GM13977 (cell line): ENCODE measurements at places on chromosomes 1 and 21.
A peak's percentile ranks its signal among the peaks of the same experiment; 100 is the strongest.

DNA sequence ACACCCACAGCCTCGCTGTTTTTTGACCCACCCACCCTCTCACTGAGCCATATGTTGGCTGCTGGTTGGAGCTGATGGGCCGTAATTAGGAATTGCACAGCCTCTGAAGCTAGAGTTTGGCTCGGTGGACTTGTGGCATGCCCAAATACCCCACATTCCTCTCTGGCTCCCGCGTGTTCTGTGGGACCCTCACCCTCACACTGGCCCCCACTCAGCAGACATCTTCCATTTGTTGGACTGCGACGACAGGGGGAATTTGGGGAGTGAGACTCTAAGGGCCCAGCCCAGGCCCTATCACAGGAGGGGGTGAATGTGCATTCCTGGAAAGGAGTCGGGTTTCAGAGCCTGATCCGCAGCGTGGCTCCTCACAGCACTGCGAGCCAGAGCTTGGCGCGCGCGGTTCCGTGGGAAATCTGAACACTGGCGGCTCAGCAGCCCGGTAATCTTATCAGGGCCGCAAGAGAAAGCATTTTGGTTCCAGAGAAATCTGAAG is 5.2 kb downstream of the RCSD1 start:
- DNase-seq = no peak

- DNase-seq = no peak
Observed at GRCh38 chr1:208090388-208091301, 153.5 kb downstream of the PLXNA2 start.

- no peak for DNase-seq
Observed at GRCh38 chr1:89633800-89634625, 1.1 kb downstream of the LRRC8C start.

DNA sequence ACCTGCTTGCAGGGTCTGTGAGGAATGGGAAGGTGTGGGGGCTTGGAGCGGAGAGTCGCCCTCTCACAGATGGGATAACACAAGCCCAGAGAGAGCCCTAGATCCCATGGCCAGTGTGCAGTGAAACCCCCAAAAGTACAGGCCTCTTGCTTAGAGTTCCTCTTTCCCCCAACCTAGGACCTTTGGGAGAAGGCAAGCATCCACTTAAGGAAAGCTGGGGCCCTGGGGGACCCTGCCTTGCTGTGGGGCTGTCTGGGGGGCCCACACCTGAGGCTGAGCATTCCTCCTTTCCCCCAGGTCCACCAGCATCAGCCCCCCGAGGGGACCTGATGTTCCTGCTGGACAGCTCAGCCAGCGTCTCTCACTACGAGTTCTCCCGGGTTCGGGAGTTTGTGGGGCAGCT is 1.1 kb downstream of the VWA1 start:
- DNase-seq = peak; percentile 52

- DNase-seq = no peak
Observed at GRCh38 chr1:27428316-27429028, 36.0 kb downstream of the GPR3 start.

- no peak for DNase-seq
Observed at GRCh38 chr1:13832536-13832935, 132.5 kb downstream of the PRDM2 start.

DNA sequence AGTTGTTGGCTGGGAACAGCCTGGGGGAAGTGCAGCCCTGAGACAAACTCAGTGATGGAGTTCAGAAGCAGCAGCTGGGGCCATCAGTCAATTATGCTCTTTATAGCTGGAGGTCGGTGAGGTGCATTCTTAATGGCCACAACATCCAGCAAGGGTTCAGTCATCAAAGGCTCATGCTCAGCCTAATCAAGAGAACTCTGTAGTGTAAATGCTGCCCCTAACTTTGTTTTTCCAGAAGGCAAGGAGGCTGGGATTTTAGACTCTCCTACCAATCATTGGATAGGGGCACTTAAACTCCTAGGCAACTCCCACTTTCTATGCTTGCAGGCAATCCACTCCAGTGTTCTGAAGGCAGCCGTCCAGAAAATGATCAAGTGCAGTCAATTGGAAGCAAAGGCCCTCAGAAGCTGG is 15.0 kb upstream of the RGS4 start:
- no peak for DNase-seq

DNA sequence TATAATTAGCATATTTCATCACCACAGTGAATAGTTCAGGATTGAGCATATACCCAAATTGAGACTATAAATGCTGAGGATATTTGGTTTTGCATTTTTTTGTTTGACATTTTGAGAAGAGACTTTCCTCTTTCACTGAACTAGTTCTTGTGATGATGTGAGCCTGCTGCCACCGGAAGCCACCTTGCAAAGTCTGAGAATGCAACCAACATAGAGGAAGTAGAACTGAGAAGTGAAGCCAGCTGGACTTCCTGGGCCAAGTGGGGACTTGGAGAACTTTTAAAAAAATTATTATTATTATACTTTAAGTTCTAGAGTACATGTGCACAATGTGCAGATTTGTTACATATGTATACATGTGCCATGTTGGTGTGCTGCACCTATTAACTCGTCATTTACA is 102.3 kb downstream of the RPE65 start:
- peak; percentile 19 for DNase-seq

DNA sequence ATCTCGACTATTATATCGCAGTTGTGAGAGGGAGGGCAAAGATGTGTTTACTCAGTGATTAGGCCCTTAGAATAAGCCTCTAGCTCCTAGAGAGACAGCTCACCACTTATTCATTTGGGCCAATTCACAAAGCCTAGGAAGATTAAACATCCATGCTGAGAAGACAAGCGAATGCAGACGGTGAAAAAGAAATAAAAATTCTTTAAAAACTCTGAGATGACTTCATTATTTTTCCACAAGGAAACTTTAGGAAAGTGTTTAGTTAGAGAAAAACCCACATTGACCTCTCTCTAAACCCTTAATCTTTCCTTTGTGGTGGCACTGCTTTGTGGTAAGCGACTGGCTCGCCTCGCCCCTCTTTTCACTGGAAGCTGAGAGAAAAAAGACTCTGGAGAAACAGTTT is 146.8 kb upstream of the DMRTA2 start:
- no peak for DNase-seq
